ENCODE measurements at places on chromosomes 16 and 17. TPM values are rescaled to one million over a fixed set of nuclear protein-coding genes. Genes with fewer than 3 reads are reported as not detected.

Gene KCNG4
- polyA plus RNA-seq = 0.05 TPM

DNA sequence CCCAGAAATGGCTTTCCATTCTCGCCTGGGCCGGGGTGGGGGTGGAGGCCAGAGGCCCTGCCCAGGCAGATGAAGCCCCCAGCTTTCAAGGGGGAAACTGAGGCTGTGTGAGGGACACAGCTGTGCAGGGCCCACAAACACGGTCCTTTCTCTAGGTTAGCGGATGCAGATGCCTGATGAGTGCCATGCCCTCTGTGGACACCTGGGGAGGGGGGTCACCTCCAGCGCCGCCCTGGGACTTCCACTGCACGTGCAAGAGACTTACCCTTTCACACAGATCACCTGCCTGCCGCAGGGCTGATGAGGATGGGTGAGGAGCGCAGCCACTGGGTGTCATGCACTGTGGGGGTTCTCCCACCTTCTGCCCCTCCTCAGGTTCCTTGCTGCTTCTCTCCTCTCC is 2.6 kb upstream of the ANTKMT start:
- no peak for DNase-seq

Gene IL17C
- not detected for polyA plus RNA-seq

Gene NT5M
- polyA plus RNA-seq = 5.6 TPM

DNA sequence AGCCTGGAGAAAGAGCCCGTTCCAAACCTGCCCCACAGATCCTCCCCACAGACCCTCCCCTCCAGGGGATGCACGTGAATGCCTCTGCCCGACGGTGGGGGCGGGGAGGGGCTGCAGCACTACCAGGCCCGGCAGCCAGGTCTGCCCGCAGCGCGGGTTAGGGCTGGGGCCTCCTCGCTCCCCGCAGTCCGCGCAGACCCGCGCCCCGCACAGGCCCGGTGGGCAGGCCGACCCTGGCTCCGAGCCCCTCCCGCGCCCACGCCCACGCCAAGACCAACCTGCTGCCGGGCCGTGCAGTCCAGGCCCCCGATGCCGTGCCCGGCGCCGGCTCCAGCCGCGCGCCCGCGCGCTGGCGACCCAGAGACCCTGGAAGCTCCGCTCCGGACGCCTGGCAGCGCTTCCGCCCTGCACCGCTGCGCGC is at the start of gene RPUSD1:
RPUSD1 (minus strand) TSS at position 404 of the 421 bp plus-strand sequence. CDS start 644 bp downstream, outside the sequence.
- DNase-seq = no peak

Gene LGALS9
- polyA plus RNA-seq = 11.5 TPM

DNA sequence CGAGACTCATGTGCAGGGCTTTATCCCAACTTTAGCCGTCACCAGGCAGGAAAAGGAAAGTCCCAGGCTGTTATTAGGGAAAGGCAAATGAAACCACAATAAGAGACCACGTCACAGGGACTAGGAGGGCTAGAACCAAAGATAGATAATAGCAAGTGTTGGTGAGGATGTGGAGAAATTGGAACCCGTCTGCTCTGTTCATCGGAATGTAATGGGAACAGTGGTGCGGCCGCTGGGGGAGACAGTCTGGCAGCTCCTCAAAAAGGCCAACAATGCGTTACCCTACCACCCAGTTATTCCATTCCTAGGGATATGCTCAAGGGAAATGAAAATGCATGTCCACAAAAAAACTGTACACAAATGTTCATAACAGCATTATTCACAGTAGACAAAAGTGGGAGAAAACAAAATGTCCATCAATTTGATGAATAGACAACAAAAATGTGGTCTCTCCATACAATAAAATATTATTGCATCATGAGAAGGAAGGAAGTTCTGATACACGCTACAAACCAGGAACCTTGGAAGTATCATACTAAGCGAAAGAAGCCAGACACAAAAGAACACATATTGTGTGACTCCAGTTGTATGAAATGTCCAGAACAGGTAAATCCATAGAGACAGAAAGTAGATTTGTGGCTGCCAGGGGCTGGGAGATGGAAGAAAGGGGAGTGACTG is 19.5 kb upstream of the USP10 start:
- DNase-seq = no peak

- DNase-seq = no peak
Observed at GRCh38 chr17:39351508-39351907, 49.9 kb downstream of the FBXL20 start.

DNA sequence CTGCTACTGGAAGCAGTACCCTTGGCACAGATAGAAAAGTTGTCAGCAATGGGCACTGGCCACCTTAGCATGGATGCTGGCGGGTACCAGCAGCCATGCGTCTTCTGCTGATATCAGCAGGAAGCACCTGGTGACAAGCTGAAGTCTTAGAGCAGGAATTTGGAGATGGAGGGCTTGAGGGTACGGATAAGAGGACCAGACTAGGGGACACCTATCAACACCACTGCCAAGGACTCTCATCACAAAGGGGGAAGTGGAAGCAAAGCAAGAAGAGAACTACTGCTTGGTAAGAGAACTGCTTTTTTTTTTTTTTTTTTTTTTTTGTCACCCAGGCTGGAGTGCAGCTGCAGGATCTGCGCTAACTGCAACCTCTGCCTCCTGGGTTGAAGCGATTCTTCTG is 35.4 kb upstream of the LYRM9 start:
- DNase-seq = no peak

GRCh38 chr16:75632857-75633256 is 9.8 kb upstream of the ADAT1 start:
- no peak for DNase-seq

DNA sequence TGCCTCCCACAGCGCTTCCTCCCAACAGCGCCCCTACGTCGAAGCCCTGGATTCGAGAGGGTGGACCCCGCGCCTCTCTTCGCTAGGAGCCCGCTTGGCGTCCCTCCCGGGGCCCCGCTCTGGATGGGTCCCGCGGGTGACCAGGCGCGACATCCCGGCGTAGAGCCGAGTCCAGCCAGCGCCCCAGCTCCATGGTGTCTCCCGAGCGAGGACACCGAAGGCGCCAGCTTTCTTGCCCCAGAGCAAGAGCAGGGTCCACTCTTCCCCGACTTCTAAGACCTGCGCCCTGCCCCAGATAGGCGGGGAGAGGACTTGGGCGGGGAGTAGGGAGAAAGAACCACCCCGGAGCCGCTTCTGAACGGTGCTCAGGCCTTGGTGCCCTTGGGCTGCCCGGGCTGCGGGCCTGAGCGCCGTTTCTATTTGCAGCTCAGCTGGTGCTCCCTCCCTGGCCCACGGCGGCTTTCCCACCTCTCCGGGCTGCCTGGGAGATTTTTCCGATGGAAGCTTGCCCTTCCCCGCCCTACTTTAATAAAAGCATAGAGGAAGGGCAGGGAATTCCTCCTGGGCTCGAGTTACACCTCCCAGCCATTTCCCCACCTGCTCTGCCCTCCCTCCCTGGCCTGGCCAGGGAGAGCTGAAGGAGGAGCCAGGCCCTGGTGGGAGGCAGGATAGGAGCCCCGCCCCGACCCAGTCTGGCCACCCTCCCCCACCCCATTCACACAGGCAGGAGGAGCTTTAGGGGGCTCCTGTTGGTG is 1.8 kb downstream of the MMP15 start:
- no peak for DNase-seq

Gene TEKT1
- polyA plus RNA-seq = 0.09 TPM

Gene NPB
- 0.69 TPM for polyA plus RNA-seq

Gene CYBC1
- 35.2 TPM for polyA plus RNA-seq

DNA sequence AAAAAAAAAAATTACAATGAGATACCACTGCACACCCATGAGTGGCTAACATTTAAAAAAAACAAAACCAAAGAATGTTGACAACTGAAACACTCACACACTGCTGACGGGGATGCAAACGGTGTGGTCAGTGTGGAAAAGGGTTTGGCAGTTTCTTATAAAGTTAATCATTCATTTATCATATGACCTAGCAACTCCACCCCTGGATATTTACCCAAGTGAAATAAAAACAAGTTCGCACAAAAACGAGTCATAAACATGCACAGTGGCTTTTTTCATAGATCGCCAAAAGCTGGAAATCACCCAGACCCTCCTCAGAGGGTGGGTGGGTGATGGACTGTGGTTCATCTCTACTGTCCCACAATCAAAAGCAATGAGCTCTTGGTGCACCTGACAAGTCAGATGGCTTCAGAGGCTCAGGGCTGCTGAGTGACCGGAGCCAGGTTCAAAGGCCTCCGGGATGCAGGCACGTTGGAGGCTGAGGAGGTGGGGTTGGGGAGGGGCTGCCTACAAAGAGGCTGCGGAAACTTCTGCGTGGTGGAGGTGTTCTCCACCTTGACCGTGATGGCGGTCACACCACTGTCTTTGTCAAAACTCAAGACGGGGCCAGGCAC is 14.2 kb downstream of the RAB40B start:
- DNase-seq = no peak

GRCh38 chr16:21638573-21638975 is 13.8 kb downstream of the IGSF6 start:
- DNase-seq = no peak

DNA sequence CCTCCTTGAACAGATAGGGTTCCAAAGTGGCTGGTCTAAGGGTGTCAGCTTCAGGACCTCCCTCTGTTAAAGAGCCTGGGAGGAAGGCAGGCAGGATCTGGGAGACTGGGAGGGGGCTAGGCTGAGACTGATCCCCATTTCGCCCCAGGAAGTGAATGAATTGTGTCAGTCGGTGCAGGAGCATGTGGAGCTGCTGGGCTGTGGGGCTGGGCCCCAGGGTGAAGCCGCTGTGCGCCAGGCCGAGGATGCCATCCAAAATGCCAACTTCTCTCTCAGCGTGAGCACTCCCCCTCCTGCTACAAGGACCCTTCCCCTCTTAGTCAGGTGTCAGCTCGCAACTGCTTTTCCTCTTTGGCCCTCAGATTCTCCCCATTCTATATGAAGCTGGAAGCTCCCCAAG is 6.1 kb downstream of the CARMIL2 start:
- no peak for DNase-seq

Measured in muscle of arm (tissue), 14 donors.